ENCODE measurements at places on chromosomes 2 and 18.

DNA sequence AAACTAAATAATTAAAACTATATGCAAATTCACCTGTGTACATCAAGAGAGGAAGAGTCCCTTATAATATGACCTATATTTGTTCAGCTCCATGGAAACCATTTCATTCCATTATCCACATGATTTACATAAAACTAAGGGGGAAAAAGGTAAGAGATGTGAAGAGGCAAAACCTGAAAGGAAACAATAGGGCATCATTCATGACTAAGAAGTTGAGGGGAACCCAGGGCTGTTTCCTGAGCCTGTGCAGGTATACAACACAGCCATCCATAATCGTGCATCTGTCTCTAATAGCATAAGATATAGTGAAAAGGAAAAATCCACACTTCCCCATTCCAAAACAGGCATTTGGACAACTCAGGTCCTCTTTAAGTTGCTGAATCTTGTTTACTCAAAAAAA, 151.3 kb downstream of the NR4A2 start:
- DNase-seq, result no peak

DNA sequence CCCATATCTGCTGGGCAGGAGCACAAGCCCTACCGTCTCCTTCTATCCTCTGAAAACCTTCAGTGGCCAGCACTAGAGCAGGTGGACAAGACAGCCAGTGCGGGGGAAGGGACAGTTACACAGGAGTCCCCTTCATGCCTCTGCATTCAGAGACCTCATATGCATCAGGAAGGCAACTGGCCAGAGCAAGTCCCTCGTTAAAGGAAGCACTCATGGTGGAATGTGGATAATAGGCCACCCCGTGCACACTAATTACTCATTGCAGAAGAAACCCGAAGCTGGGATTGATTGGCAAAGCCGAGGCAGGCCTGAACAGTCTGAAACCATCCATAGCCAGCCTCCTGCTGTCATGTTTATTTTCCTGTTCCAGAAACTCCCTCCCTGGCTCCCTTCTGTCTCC, 11.2 kb downstream of the KIAA2012 start:
- DNase-seq, result no peak

GRCh38 chr18:37409878-37410277, 155.7 kb downstream of the CELF4 start:
- no peak for DNase-seq

DNA sequence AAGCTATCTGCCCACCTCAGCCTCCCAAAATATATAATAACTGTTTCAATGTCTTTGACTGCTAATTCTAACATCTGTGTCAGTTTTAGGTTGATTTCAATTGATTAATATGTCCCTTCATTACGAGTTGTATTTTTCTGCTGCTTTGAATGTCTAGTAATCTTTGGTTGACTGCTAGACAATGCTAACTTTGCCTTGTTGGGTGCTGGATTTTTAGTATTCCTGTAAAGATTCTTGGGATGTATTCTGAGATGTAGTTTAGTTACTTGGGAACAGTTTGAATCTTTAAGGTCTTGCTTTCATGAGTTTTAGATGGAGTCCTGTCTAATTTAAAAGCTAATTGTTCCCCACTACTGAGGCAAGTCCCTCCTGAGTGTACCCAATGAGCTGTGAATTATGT, 114.4 kb downstream of the TFCP2L1 start:
- no peak for DNase-seq

- DNase-seq, result no peak
These were observed 20.0 kb upstream of the CHRNA1 start for GRCh38 chr2:174784316-174784715.

DNA sequence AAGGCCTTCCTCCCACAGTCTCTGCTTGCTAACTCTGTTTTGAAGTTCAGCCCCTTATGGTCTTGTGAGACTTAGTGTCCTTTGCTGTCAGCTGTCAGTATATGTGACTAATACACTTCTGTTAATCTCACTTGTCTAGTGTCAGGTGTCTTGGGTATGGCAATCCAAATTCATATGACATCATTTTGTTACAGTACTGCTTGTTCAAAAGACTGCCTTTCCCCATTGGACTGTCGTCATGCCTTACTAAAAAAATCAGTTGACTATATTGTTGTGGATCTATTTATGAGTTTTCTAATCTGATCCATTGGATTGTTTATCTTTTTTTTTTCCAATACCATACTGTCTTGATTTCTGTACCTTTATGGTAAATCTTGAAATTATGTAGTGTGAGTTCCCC, 611.4 kb upstream of the HS6ST1 start:
- no peak for DNase-seq

DNA sequence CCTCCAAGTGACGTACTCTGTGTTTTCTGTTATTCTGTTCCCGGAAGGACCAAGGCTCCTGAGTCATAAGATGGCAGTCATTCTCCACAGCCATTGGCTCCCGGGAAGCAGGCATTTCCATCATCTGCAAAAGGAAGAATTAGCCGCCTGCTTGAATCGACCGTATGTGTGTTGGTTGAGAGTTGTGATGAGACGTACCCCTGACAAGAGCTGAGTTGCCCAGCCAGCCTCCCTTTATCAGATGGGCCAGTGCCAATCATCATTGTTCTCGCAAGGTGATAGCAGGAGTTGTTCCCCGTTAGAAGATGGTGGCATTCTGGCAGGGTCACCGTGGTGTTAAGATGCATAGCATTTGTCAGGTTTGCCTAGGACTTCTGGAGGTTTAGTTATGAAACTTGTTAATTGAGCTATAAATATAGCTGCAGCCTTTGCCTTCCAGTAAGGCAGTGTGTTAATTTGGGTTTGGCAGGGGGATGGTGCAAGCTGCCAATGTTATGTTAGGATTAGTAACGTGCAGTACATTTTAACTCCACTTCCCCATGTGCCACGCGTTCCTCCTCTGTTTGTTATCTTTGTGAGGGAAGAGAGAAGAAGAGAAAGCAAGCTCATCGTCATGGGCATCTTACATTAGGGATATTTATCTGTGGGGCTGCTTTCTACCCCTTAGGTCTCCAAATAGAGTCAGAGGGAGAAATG, 652.7 kb upstream of the FANCL start:
- DNase-seq, result no peak

DNA sequence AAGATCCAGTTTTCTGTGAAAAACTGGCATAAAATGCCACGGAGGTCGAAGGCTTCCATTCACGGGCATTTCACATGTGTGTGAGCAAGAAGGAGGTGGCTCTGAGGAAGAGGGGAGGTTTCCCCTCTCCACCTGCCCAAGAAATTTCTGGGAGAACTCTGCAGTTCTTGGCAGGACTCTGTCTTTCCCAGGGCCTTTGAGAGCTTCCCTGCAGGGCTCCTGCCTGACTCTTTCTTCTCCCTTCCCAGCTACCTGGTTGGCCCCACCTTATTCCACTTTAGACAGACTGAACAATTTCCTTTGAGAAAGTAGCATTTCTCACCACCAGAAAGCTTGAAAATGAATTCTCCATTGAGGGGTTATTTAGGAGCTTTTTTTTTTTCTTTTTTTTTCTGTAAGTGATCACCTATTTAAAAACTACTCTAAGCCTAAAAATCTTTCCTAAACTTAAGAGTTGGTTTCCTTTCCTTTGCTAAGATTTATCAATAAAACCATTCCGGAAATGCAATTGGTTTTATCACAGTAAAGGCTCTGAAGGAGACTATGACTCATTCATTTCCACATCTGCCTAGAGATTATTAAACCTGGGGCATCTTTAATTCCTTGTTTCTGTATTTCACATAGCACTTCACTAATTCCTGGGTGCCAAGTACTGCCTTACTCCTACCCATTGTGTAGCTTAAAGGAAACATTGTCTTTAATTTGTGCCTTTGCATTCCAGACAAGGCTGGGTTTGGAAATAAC, 59.3 kb downstream of the UNC80 start:
- DNase-seq, result no peak

DNA sequence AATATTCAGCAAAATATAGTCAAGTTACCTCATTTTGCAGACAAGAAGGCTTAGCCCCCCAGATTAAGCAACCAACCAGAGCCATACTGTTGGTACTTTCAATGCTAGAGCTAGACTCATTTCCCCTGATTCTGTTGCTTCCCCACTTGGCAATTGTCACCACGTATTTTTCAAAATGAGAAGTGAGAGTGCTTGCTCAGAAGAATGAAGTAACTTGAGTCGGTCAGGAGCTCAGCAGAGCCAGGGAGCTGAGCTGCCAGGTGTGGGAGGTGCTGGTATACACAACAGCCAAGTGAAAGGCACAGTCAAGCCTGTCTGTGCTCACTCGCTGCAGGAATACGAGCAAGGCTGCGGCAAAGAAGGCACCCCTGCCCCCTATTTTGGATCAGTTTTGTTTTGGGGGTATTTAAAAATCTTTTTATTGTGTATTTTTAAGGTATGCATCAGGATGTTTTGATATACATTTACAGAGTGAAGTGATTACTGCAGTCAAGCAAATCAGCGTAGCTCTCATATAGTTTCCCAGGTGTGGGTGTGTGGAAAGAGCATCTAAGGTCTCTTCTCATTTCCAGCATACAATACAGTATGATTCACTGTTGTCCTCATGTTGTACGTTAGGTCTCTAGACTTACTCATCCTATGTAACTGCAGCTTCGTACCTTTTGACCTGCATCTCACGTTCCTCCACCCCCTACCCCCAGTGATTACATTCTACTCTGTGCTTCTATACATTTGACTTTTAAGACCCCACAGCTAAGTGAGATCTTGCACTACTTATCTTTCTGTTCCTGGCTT, 62.4 kb downstream of the MRPS9 start:
- DNase-seq, result no peak

DNA sequence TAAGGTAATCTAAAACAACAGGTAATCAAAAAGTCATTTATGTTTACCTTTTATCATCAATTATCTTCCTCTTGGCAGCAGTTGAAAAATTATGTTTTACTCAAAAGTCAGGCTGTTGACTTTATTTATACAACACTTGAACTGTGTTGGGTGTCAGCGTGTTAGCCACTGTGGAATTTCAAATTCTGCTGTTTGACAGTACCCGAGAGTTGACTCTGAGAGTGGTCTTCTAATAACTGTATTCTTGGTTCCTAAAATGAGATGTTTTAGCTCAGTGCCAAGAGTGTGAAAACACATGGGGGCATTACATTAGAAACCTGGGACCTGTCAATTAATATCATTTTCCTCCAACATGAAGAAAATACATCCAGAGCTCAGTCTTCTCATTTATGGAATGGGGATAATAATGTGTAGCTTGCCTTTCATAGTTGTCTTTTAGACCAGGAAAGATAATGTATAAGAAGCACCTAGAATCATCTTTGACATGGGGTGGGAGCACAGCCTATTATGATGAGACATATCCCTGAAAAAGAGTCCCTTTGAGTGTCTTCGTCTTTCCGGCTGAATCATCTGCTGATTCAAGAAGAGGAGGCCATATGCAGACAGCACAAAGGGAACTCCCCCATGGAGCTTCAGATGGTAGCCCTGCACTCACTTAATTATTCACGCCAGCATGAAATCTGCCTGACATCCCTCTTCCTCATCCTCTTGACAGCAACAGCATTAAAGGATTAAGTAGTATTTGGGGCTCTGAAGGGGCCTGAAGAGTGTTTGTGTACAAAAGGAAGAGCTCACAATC, 89.1 kb downstream of the AFF3 start:
- DNase-seq, result no peak

GRCh38 chr2:145930318-145930717, 1410.4 kb upstream of the ZEB2 start:
- no peak for DNase-seq

- DNase-seq, result no peak
These were observed 182.4 kb downstream of the TMEM18 start for GRCh38 chr2:494853-495252.

GRCh38 chr2:100824842-100825241, 4.9 kb downstream of the NPAS2 start:
- no peak for DNase-seq

DNA sequence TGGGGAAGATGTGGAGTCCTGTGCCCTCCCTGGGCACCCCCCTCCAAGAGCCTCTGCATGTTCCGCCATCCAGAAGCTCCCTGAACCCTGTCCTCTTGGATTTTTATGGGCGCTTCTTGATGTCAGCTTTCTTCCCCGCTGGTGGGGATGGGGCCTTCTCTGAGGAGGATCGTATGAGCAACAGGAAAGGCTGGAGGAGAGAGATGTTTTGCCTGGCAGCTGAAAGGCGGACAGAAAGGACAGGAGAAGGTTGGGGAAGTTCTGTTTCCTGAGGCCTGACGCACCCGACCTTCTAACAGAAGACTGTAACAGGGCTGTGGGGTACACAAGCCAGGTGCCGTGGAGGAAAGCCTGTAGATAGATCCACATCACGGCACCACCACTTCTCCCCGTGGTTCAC, 238.8 kb downstream of the LDLRAD4 start:
- no peak for DNase-seq

GRCh38 chr2:232415138-232415690, 8.6 kb downstream of the ALPG start:
- DNase-seq, result no peak

DNA sequence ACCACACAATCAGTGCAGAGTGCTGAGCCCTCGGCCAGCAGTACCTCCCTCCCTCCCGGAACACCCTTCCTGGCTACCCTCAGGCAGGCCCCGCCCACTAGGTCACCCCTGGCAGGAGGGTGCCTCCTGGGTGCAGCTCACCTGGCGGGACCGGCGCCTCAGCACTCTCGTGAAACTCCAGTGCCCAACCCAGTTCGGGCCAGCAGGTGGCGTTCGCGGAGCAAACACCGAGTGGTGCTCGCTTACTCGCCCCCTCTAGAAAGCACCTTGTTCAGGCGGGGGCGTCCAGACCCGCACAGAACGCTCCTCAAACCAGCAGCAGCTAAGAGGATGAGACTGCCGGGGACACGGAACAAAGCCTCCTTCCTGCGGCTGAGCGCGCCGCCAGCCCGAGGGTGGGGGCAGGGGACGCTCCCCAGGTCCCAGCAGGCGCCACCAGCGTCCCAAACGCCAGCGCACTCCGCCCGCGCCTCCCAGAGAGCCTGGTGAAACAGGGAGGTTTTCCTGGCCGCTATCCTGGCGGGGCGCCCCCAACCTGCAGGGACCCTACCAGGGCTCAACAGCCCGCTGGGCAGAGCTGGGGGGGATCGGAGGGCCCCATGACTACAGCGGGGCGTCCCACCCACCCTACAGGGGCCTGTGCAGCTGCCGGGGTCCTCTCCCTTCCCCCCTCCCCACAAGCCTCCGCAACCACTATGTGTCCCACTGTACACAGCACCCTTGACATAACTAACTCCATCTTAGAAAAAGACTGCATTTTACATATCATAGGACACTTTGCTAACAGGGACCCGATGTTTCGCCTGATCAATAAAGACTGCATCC, 44.7 kb downstream of the MRPS5 start:
- DNase-seq, result peak; percentile 92

GRCh38 chr18:27605107-27605834, 420.2 kb upstream of the CHST9 start:
- no peak for DNase-seq

- no peak for DNase-seq
These were observed 10.8 kb upstream of the PRLH start for GRCh38 chr2:237555560-237555959.

Measured in activated naive CD8-positive, alpha-beta T cell treated with anti-CD3 and anti-CD28 coated beads for 36 hours (primary cell).